CD4-positive, alpha-beta T cell treated with Interleukin-4 for 1 hour (primary cell): ENCODE measurements at places on chromosomes 12 and 14.

DNA sequence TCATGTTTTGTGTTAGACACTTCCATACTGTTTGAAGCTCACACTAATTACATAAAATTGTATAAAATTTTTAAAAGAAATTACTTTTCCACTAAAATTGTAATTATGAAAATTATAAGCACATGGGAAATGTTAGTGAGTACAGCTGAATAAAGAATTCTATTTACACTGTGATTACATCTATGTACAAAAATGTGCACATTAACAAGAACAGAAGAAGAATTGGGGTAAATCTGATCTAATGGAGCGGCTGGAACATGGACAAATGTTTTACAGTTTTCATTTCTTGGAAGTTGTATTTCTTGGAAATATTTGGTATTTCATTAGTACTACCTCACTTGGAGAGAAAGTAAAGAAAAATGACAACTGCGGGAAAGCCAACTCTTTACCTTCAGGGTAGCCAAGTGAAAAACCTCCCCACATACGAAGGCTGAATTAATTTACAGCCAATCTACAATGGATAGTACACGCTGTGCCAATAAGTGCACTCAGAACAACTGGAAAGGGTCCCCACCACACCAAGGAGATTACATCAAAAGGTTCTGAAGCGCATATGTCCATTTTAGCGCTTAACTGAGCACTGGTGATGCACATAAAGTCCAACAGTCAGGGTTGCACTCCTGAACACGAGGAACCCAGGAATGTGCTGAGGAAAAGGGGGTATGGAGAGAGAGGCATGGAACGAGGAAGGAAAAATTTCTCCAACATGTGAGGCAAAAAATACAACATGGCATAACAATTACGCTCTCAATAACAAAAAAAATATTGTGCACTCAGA lies 17.5 kb downstream of the MED13L start:
- DNase-seq = no peak

GRCh38 chr12:131818821-131819585 lies 9.2 kb upstream of the MMP17 start:
- DNase-seq = peak; percentile 57

DNA sequence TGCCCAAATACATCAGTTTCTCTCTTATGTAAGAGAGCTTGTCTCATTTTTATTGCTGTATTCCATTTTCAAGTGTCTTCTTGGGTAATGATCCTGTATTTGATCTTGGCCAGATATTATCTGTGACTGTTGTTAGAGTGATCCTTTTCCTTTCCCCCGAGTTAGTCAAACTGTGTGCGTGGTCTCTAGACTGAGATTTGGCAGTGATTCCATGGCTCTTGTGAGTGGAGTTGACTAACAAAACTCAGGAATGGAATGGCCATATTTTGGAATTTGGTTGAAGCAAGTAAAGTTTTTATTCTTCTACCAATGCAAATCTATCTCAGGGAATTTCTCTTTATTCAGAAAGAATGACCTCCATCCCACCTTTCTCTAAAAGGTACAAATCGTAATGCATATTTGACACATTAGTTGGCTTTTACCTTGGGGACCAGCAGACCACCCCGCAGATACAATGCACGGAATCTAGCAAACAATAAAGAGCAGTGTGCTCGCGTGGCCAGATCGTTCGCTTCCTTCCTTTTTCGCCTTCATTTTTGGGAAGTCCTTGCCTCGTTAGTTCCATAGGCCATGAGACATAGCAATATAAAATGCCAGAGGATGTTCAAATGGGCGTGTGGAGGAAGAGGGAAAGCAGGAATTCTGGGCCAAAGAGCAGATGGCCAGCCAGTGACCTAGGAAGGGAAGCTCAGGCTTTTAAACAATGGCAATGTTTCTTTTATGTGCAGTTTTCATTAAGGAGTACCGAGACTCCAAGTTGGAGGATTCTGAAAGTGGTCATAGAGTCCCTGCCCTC lies 24.4 kb downstream of the ETV6 start:
- no peak for DNase-seq

DNA sequence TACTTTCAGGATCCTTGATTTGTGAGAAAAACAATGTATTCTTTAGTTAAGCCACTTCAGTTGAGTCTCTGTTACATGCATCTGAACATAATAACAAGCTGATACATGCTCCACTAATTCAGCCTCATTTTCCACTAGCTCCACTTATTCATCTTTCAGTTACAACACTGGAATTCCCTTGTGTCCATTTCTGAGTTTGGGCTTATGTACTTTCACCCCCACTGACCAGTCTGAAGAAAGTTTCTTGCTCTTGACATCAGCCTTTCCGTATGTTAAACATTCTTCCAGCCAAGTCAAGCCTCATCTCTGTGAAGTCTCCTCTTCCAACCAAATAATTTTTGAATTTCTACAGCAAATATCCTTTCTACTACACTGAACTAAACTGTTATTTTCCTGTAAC lies 592.5 kb upstream of the NOVA1 start:
- DNase-seq = no peak

- DNase-seq = no peak
Observed at GRCh38 chr14:104421401-104421821, 158.2 kb upstream of the C14orf180 start.

DNA sequence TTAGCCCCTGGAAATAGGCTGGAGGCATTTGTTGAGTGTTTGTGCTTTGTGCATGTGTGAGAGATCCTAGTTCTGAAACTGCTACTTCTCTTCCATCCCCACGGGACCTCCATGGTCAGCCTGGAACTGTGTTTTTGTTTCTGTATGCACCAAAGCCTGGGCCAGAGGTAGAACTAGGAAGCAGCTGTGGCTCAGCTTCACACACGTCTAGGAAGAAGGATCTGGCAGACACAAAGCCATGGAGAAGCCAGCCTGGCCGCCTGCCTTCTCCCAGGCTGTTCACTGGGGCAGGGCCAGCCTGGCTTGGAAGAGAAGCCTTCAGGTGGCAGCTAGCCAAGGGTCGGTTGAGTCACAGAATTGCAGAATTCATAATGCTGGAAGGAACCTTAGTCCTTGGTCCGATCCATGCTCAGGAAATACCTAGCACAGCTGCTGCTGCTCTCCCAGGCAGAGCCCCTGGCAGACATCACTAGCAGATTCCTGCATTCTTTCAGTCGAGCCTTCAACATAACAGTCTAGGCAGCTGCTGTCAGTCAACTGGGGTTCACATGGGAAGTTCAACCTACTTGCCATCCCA lies 27.0 kb downstream of the RIN3 start:
- DNase-seq = no peak

DNA sequence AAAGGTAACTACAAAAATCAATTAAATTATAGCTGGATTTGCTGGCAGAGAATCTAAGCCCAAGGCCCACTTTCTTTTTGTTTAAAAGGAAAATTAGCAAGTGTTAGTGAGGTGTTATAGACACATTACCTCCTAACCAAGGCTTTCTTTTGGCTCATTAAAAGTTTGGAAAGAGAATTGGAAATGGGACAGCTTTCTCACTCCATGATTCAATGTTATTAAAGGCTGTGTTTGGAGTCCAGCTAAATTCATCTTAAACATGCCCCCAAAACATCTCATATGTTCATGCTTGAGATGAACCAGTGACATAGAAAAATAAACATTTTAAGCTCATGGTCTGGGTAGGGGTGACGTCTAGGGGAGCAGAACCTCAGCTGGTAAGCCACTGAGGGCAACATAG lies 13.4 kb upstream of the PGF start:
- no peak for DNase-seq

DNA sequence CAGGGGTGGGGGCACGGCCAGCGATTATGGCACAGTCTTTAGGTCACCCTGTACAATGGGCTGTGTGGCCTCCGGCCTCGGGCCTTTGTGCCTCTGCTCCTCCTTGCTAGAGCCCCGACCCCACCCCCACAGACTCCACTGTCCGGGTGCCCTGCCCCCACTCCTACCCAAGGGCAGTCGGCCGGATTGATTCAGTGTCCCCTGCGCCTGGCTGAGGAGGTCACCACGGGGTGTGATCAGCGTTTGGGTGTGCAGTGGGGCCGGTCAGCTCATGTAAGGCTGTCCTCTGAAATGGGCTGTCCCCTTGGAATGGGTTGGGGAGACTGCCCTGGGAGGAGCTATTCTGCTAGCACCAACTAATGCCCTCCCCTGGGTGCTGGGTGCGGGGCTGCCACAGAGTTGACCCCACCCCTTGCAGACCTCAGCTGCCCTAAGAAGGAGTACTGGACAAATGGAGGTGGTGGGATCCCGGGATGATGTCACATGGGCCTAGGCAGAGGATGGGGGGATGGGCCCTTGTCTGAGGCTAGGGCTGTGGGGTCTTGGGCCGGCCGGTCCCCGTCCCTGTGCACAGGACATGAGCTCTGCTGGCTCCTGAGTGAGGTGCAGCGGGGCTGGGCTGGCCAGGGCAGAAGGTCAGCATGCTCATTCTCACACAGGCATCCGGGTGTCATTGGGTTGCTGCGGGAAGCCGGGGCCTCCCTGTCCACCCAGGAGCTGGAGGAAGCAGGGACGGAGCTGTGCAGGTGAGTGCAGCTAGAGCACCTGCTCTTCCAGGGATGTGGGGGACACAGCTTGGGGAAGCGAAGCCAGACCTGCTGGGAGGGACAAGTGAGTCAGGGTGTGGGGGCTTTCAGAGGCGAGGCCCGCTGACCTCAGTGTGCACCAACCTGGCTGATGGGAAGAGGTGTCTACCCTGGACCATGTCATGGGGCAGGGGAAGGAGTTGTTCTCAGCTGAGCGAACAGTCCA lies 23.4 kb downstream of the ASPG start:
- DNase-seq = no peak
